ENCODE measurements at places on chromosomes 1 and 21.
A peak's percentile ranks its signal among the peaks of the same experiment; 100 is the strongest.

DNA sequence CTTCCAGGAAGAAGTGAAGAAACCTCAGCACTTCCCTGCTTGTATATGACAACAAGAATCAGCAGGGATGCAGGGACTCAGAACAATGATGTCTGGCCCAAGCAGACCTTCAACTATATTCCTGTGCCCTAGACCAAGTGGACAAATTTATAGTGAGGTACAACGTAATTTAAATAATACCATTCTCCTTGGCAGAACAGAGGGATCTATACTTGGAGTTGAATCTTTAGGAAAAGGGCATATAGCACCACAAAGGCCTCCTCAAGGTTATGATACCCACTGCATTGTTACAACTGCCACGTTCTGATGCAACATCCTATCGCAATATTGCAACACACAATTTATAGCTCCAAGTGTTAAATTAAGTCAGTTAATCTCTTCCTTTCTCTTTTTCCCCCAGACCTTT lies 29.1 kb upstream of the GFI1 start:
- DNase-seq = no peak

DNA sequence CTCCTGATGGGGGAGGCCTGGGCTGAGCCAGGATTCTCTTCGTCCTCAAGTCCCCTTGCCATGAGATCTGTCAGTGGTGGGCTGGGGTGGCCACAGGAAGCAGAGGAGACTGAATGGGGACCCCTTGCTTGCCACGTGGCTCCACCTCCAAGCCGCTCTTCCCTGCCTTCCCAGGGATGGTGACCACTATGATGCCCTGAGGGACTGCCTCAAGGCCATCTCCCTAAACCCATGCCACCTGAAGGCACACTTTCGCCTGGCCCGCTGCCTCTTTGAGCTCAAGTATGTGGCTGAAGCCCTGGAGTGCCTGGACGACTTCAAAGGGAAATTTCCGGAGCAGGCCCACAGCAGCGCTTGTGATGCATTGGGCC lies 20.9 kb upstream of the TMEM222 start:
- no peak for DNase-seq

GRCh38 chr1:55957276-55957675 lies 622.1 kb downstream of the PLPP3 start:
- no peak for DNase-seq

DNA sequence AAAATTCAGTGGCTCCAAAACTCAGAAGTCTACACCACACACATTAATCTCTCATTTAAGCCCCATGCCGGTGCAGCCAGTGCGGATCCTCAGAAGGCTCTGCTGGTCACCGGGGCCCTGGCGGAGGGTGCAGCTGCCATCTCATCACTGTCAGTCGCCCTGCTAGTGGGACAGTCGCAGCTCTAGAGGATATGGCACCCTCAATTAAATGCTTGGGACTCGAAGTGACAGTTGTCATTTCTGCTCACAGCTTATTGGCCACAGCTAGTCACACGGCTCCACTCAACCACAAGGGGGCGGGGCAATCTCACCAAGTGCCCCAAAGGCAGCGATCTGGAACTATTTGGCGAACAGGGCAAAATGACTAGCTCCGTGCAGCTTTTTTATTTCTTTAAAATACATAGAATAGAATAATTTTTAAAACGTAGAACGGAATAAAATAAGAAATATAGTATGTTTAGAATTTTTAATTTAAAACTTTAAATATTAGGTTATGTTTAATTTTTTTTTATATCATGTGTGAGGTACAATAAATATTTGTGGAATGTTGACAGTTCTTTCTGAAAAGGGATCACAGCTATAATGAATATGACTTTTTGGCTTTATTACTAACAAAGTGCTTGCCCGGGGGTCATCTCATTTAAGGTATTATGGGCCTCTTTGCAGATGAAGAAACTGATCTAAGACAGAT lies 8.0 kb upstream of the MAN1C1 start:
- peak; percentile 72 for DNase-seq

DNA sequence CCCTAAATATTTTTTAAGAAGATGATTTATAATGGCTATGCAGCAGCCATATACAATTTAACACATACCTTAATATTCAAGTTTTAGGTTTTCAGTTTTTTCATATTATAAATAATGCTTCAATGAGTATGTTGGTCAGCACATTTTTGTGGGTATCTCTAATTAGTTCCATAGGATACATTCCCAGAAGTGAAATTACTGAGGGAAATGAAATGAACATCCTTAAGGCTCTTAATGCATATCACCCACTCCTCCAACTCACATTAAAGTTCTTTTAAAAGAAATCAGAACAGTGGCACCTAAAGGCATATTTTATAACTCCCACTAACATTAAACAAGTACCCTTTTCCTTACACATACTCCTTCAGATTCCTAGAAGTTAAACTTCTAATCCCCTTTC lies 56.1 kb downstream of the EYA3 start:
- DNase-seq = no peak

DNA sequence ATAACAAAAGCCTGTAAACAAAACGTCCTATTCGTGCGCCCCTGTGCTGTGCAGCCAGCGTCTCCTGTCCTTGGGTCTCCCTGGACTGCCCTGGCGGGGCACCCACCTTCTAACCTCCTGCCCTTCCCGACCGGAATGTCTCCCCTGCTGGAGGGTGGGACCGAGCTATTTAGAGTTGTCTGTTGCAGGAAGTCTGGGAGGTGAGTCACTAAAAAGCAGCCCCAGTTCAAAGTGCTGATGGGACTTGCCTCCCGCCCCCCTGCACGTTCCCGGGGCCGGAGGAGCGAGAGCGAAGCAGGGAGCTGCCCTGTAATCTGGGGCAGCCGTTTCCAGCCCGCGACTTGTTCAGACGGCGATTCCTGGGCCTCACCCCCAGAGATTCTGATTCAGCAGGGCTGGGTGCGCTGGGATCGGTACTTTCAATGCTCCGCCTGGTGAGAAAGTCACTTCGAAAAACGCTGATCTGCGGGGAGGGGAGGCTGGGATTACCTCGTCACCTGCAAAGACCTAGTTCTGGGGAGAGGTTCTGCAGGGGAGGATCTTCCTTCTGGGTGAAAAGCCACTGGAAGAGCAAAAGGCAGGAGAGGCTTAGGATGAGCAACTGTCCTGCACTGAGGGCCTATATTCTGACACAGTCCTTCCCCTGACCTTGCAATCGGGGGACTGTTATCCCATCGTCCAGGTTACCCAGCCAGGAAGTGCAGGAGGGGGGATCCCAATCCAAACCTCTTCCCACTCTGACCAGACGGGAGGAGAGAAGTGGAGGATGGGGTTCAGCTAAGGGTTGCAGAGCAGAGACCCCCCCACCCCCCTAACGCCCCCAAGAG lies 1.2 kb upstream of the DHRS3 start:
- DNase-seq = no peak

DNA sequence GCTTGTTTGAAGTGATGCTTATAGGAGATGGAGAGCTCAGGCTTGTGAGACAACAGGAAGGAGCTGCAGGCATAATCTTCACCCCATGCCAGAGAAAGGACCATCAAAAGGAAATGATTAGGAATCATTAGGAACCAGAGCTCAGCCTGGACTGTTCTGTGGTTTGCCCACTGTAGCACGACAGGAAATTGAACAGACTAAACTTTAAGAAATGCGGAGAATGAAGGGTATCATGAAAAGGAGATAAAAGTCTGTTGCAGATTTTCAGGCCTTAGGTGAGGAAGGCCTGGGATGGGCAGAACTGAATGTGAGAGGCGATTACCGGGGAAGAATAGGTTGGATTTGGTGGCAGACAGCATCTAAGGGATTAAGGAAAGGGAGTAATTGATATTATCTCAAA lies 292.0 kb upstream of the PLXNA2 start:
- no peak for DNase-seq

DNA sequence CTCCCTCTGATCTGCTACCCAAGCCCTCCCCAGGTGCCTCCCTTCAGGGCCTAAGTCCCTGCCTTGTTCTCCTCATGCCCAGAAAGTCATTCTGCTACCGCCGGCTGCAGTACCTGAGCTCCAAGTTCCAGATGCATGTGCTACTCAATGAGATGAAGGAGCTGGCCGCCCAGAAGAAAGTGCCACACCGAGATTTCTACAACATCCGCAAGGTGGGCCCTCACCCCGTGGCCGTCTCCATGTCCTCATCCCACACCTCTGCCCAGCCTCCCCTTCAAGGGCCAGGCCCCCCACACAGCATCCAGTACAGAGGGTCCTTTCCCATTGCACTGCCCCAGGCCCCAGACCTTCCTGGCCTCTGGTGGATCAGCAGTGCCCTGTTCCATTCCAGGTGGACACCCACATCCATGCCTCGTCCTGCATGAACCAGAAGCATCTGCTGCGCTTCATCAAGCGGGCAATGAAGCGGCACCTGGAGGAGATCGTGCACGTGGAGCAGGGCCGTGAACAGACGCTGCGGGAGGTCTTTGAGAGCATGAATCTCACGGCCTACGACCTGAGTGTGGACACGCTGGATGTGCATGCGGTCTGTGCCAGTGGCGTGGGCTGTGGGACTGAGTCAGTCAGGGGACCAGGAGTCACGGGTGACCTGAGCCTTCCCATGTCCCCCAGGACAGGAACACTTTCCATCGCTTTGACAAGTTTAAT lies 8.2 kb downstream of the AMPD2 start:
- no peak for DNase-seq

- no peak for DNase-seq
Measured at GRCh38 chr1:23394181-23394580, 24.5 kb upstream of the ZNF436 start.

GRCh38 chr1:91846007-91846638 lies 39.8 kb downstream of the TGFBR3 start:
- DNase-seq = peak; percentile 91

DNA sequence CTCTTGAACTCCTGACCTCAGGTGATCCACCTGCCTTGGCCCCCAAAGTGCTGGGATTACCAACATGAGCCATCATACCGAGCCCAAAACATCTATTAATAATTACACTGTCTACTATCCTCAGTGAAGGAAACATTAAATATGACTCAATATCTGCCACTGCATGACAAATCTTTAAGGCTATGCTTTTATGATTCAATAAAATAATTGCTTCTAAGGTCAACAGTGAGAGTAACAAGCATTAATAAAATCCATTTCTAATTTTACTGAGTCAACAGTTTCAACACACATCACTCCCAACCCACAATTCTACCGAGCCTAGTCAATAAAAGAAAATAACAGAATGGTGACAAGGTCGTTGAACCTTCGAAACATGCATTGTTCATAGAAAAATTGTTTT lies 125.5 kb upstream of the CHRM3 start:
- DNase-seq = no peak

GRCh38 chr1:116185161-116185701 lies 74.0 kb downstream of the MAB21L3 start:
- DNase-seq = no peak

Measured in DMS153 (cell line).